AG20443 (cell line): ENCODE measurements at places on chromosomes 5 and 9.
A peak's percentile ranks its signal among the peaks of the same experiment; 100 is the strongest.

DNA sequence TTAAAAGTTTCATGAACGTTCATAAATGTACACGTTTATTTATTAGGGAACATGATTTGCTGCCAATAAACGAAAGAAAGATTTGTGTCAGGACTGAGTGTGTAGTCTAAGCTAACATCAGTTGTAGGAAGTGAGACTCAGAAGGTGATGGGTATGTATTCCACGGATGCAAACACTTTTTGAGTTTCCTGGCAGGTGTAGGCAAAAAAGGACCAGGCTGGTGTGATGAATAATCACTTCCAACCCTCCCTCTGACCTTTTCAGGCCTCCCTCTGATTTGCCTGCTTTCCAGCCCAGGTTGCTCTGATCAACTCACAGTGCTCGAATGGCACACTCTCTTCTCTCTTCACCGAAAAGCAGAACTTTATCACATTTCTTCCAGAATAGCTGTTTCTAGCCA lies 51.8 kb downstream of the BASP1 start:
- no peak for DNase-seq

GRCh38 chr9:136279471-136279870 lies 24.4 kb downstream of the CCDC187 start:
- no peak for DNase-seq

DNA sequence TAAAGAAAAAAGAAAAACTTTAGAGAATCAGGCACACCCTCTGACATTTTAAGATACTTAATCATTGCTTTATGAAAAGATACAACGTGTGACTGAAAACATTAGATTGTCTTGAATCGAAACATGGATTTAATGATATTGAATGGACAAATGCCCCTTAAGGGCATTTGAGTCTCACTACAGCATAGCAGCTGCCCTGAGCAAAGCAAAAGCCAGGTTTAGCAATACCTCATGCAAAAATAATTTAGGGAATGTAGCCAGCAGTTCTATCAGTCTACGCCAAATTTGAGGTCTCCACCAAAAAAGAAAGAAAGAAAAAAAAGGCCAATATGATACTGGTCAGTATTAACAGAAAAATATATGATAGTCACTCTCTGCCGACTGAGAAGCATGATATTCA lies 56.6 kb upstream of the LMNB1 start:
- DNase-seq, result no peak

- DNase-seq, result no peak
Measured at GRCh38 chr5:146363161-146363874, 24.7 kb downstream of the POU4F3 start.

DNA sequence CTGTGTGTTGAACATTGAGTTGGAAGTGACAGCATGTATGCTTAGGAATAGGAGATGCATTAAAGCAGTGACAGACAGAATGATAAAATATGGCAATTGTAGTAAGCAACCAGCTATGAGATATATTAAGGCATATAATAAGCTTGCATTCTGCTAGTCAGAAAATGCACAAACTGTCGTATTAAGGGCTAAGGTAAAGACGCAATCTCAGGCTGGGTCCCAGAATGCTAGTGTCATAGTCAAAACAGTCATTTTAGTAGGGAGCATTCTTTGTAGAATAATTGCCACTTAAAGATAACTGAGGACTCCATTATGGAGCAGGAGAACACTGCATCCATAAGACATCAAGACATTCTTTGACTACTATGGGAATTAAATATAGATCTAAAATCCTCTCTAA lies 1369.7 kb upstream of the C9orf72 start:
- DNase-seq, result no peak

- DNase-seq, result no peak
Measured at GRCh38 chr5:69525490-69525889, 32.9 kb downstream of the OCLN start.

DNA sequence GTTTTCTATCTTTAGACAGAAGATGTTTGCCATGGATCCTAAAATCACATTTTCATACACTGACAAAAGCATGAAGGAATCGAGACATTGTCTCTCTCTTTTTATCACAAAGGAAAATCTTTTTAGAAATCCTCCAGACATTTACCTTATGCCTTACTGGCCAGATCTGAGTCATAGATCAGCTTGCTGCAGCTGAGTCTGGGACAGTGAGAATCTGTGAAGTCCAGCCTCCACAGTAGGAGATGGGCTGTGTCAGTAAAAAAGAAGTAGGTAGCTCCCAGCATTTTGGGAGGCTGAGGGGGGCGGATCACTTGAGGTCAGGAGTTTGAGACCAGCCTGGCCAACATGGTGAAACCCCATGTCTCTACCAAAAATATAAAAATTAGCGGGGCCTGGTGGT lies 333.4 kb upstream of the ZNF462 start:
- no peak for DNase-seq

- DNase-seq, result peak; percentile 13
Measured at GRCh38 chr5:110726249-110727024, at the start of gene TMEM232. Gene TMEM232 (minus strand): TSS chr5:110726671. CDS start chr5:110667352, 59,319 bp downstream.

GRCh38 chr5:25439025-25439424 lies 794.2 kb upstream of the CDH10 start:
- no peak for DNase-seq

DNA sequence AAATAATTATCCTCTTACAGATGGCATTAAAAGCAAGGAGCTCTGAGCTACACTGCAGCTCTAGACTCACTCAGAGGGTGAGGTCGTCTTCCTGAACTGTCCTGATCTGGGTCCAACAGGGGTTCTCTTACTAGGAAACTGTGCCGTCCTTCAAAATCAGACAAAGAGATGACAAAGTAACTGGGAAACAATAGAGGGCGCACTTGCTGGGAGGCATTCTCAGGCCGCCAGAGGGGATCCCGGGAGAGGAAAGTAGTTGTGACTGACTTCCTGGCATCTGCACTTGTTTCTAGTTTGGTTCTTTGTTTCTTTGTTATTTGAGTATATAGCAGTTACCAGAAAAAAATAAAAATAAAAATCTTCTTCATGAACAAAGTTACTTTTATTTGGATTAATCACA lies 142.9 kb upstream of the MSX2 start:
- DNase-seq, result peak; percentile 21
